Suppressor macrophage (primary cell): ENCODE measurements at places on chromosomes 3 and 15.

- no peak for DNase-seq
These were observed 402 bp downstream of the WWTR1 start for GRCh38 chr3:149657321-149657925.

- no peak for DNase-seq
These were observed 36.9 kb downstream of the RFTN1 start for GRCh38 chr3:16476636-16477035.

DNA sequence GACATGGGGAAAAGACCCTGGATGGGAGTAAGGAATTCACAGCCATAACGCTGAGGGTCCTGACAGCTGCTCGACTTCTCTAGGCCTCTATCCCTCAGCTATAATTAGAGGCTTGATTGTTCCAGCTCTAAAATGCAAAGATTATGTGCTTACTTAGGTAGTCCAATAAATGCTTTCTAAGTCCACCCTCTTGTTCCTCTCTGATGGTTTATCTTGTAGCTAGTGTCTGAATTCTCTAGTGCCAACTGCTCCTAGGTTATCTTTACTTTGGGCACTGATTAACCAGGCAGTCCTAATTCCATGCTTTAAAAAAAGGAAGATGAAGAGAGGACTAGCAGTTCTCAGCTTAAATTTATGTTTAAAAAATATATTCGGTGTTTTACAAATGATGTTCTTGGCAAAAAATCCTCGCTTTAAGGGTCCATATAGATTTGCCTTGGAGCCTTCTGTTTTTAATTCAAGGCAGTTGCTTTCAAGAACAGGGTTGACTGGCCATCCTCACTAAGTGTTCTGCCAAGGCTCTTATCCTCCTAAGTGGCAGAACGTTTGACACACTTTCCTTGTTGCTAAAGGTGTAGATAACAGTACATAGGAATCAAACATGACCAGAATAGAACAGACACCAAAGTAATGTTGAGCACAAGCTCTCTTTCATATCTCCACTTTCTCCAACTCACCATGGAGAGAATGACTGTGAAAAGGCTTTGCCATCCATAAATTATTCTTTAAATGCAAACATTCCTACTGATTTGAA lies 60.6 kb downstream of the THRB start:
- DNase-seq, result no peak

GRCh38 chr15:92818651-92819277 lies 81.4 kb upstream of the CHD2 start:
- DNase-seq, result no peak

GRCh38 chr3:174376346-174376745 lies 482.8 kb upstream of the NAALADL2 start:
- DNase-seq, result no peak

- peak; percentile 86 for DNase-seq
These were observed at the start of gene ESYT3 for GRCh38 chr3:138434276-138434874. Gene ESYT3, plus strand, starts transcription at chr3:138434616. Its CDS starts 183 bp downstream, at chr3:138434799.

DNA sequence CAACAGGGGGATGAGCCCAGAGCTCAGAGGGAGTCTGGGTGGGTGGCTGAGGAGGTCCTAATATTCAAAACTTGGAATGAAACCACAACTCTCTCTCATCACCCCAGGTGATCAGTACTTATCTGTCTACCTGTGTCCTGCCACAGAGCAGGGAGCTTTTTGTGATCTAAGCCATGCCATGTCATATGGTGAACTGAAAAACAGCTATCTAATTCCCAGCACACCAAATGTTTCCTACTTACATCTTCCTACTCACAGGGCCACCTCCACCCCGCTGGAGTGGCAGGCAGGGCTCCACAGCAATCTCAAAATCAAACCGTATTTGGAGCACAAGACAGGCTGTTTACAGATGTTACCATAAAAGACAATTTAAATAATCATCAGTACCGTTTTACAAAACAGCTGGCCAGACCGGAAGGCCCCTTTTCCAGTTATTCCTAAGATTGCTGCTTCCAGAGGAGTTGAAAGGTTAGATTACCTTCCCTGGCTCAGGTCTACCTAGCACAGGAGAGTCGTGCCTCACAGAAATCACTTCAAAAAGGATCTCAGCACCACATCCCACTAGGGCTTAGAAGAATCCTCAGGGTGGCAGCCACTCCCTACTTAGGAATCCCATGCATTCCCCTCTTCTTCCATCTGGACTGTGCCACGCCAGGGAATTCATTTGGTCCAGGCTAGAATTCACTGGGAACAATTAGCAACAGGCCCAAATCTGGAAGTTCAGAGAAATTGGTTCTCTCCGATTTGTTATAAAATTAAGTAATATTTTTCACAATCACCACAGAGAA lies 226.6 kb upstream of the IL12A start:
- no peak for DNase-seq
